ENCODE measurements at places on chromosomes 13 and 19. TPM values are rescaled to one million over a fixed set of nuclear protein-coding genes. Genes with fewer than 3 reads are reported as not detected.

MED29 gene
- 23.6 TPM for total RNA-seq

MBD3L1 gene
- total RNA-seq, result not detected

CEACAM19 gene
- 2.5 TPM for total RNA-seq

CGB8 gene
- not detected for total RNA-seq

KIR2DL3 gene
- total RNA-seq, result 0.27 TPM

KANK2 gene
- total RNA-seq, result 1.6 TPM

ZNF585A gene
- total RNA-seq, result 9.2 TPM

- DNase-seq, result no peak
These were observed 10.6 kb downstream of the ZSCAN1 start for GRCh38 chr19:58044391-58044790.

- no peak for DNase-seq
These were observed 6.5 kb upstream of the LTBP4 start for GRCh38 chr19:40594657-40595091.

DNA sequence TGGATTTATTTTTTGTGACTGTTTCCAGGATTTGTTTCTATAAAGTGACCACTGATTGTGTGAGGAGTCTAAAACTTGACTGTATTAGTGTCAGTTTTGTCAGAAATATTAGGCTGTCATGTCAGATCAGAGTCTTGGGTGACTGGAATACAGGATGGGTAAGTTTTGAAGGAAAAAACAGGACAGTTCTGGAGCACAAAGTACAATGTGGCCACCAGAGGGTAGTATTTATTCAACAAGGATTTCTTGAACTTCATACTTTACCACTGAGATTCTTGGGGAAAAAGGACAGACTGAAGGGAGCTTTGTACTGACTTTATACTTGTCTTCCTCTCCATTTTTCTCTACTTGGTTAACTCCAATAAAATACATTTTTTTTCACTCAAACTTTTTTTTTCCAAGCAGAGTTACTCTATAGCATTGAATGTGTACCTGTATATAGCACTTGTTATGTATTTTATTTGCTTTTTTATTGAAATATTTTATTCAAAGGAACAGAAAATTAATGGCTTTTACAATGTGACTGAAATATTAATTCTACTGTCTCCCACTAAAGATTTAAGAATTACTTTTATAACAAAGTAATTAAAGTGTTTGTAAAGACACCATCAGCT is 51.1 kb downstream of the LMO7 start:
- no peak for DNase-seq

- no peak for DNase-seq
These were observed 24.4 kb downstream of the EPSTI1 start for GRCh38 chr13:42967660-42968059.

DNA sequence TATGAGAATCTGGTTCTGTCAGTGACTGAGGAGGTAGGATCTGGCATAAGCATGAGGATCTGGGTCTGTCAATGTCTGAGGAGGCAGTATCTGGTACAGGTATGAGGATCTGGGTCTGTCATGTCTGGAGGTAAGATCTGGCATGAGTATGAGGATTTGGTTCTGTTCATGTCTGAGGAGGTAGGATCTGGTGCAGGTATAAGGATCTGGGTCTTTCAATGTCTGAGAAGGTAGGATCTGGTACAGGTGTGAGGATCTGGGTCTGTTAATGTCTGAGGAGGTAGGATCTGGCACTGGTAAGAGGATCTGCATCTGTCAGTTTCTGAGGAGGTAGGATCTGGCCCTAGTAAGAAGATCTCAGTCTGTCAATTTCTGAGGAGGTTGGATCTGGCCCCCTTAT is 12.4 kb upstream of the PDCD2L start:
- no peak for DNase-seq

- DNase-seq, result no peak
These were observed 37.4 kb upstream of the C13orf46 start for GRCh38 chr13:114011226-114011625.

DNA sequence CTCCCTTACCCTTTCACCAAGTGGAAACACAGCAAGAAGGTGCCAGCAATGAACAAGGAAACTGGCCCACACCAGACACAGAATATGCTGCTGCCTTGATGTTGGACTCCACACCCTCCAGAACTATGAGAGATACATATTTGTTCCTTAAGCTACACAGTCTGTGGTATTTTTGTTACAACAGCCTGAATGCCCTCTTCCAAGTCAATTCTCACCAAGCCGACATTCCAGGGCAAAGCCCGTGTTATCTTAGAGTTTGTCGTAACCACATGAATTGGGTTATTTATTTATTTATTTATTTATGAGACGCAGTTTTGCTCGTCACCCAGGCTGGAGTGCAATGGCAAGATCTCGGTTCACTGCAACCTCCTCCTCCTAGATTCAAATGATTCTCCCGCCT is 14.9 kb downstream of the FGF21 start:
- no peak for DNase-seq

DNA sequence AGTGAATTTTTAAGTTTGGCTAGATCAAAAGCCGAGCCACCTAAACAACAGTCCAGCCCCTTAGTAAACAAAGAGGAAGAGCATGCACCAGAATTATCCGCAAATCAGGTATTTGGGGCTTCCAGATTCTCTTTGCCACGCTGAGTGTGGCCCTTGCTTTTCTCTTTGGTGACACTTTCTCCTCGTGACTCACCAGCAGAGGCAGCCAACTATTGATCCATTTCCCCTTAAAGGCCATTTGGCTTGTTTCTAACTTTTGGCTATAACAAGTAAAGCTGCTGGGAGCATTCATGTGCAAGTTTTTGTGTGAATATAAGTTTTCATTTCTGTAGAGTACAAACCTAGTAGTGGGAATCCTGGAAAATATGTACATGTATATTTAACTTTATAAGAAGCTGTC is 17.6 kb upstream of the WDR88 start:
- no peak for DNase-seq

DNA sequence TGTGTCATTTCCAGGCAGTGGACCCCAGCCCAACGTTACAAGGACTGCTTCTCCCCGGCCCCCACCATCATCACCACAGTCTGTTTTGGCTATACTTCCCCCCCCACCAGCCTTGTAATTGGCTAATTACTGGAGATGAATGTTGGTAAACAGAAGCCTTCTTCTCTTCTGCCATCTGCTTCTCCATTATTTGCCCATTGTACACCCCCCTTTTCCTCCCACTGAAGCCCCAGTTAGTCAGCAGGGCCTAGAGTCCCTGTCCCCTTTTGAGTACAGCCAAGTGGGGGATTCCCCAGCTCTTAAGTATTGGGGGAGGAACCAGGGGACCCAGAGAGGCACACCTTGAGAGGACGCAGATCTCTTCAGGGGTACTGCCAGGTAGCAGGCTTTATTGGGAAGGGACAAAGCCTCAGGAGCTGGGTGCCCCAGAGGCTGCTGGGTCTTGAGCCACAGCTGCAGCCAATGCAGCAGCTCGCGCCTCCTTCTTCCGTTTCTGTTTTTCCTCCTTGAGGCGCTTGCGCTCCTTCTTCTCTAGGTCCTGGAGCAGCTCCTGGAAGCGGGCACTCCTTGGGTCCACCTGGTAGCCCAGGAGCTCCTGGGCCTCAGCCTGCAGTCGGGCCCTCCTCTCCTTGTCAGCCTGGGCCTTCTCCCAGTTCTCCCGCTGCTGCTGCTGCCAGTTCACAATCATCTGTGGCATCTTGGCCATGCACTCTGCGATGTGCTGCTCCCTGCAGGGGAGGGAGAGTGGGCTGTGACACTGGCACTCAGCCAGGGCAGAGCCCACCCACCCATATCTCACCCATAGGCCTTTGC is 3.0 kb downstream of the GADD45GIP1 start:
- no peak for DNase-seq

DNA sequence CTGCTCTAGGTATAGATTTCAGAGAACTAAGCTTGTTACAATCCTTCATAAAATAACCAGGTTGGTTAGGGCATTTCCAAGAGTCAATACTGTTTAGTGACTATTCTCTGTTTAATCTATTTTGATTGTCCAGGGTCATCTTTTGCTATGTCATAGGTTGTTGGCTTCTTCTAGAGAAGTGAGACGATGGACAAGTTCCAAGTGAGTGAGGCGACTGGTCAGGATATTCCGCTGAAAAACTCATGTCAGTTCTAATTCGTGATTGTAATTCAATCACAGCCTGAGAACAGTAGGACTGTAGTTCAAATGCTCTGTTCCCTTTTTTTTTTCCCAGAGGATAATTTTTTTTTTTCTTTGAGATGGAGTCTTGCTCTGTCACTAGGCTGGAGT is 15.8 kb upstream of the ALOX5AP start:
- no peak for DNase-seq

DNA sequence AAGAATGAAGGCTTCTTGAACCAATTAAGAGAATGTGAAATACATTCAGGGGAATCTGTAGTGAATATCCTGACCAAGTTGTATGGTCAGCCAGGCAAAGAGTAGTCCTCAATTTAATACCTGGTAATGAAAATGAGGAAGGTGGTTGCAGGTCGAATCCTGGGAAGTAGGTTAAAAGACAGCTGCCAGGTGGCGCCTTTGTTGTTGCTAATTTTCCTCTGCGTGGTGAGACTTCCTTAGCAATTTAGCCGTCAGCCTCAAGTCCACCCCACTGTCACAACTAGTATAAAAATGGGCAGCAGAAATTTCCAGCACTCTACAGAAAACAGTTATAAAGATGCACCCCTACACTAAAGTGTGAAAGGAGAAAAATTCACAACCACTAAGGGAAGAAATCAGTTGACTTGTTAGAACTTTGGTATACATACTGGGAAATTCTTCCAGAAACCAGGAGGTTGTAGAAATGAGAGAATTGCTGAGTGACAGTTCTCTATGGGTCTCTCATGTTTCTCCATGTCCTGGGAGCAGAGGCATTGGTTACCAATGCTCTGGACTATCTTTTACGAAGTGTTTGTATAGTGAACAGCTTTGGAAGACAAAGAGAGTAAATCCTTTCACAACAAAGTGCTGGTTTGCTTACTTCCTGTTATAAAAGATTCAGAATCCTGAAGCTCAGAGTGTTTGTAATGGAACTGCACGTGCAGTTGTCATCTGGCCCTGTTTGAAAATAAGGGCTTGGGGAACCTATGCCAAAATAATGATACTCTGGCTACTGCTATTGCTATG is 235.9 kb downstream of the NHLRC3 start:
- DNase-seq, result no peak

DNA sequence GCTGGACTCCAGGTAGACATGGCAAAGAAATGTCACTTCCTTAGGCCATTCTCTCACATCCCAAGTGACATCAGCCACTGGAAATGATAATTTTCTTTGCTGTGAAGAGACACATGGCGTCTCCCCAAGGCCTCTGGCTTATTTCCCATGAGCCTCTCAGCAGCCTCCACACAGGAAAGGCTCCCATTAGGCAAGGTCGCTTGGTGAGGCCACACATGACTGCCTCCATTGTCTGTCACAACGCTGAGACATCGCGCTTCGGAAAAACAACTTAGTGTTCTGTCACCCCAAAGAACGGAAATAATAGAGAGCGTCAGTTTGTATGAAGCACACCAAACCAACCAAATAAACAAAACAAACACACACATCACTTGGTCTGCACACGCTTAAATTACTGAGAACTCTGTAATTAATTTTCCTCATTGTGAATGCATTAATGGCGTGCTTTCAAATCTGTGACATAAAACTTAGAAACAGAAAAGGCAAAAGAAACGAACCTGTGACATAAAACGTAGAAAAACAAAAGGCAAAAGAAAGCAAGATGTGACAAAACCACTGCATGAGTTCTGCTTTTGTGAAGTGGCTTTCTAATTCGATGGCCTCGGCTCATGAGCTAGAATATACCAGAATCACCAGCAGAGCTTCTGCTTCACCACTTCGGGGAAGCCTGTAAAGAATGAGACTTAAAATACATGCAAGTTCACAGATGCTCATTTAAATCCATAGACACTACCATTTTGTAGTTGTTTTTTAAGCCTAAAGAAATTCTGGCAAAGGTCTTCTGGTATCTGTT is 404.2 kb upstream of the SGCG start:
- no peak for DNase-seq

GRCh38 chr13:21884299-21884909 is 213.5 kb downstream of the FGF9 start:
- no peak for DNase-seq

GRCh38 chr19:33221638-33222037 is 4.0 kb downstream of the SLC7A10 start:
- no peak for DNase-seq

- DNase-seq, result no peak
These were observed 5.6 kb downstream of the ZNF507 start for GRCh38 chr19:32350987-32351348.

DNA sequence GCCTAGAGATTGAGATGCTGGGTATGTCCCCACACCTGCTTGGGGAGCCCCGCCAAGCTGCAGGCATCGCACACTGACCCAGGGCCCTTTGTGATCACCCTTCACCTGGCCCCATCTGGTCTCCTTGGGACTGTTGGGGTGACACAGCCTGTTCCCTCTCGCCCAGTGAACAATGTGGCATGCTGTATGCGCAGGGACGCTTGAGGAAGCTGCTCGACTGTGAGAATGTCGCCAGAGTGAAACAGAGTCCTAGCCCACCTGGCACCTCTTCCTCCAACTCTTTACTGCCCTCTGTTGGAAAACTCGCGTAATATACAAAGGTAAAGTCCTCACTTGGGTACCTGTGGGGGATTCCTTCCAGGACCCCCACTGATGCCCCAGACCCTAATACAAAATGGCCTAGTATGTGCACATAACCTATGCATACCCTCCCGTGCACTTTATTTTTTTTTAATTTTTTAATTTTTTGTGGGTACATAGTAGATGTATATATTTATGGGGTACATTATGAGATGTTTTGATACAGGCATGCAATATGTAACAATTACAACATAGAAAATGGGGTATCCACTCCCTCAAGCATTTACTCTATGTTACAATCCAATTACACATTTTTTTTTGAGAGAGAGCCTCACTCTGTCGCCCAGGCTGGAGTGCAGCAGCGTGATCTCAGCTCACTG is 9.0 kb downstream of the BLOC1S3 start:
- DNase-seq, result no peak

GRCh38 chr13:101429733-101430132 is 13.4 kb upstream of the NALCN start:
- DNase-seq, result no peak

GRCh38 chr19:30449078-30449590 is 77.0 kb downstream of the ZNF536 start:
- DNase-seq, result no peak

- DNase-seq, result no peak
These were observed 29.4 kb downstream of the ERCC5 start for GRCh38 chr13:102875256-102875655.

- DNase-seq, result no peak
These were observed 886.7 kb upstream of the PCDH20 start for GRCh38 chr13:62302341-62302740.
